NCI-H1048 (cell line): ENCODE measurements at places on chromosomes 3 and 15.

- no peak for DNase-seq
Measured at GRCh38 chr3:34268032-34268709, 469.7 kb downstream of the PDCD6IP start.

DNA sequence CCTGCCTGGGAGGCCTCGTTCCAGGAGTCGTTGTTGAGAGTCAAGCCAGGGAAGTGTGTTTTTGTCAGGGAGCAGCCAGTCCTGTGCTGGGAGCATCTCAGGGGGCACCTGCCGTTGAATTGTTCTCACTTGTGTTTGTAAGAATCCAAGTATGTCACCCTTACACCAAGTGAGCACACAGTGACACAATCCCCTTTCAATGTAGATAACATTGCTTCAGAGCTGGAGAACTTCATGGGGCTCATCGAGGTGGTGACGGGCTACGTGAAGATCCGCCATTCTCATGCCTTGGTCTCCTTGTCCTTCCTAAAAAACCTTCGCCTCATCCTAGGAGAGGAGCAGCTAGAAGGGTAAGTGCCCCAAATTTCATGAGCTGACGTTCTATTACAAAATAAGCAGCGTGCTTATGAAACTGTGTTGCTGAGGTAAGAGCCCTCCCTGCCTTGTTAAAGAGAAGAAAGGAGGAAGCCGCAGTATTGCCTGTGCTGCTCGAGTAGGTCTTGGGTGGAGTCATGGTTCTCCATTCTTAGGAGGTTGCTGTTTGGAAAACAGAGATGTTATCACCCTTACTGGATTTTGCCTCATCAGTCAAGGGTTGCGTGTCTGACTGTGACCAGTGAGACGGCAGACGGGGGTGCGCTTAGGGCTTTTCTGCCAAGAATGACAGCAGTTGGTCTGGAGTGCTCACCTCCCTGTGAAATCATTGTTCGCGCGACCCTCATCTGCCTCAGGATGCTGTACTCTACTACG is 108.1 kb downstream of the PGPEP1L start:
- DNase-seq = no peak

GRCh38 chr3:20673866-20674265 is 487.9 kb upstream of the SGO1 start:
- no peak for DNase-seq

DNA sequence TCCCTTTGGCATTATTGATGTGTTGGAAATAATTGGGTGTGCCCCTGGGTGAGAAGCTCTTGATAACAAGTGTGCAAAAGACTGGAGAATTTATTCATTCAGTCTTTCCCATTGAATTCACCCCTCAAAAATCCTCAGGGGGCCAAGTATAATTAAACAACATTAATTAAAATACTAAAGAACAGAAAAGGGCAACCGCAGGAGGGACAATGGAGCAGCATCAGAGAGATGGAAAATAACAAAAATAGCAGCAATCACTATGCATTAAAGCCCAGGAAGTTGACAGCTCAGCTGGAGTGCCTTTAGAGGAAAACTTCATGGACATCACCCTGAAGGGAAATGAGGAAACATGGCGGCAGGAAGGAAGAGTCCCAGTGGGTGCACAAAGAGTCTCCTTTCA is 227.6 kb downstream of the MINAR1 start:
- DNase-seq = no peak

GRCh38 chr3:14280326-14280725 is 101.7 kb downstream of the LSM3 start:
- DNase-seq = no peak

DNA sequence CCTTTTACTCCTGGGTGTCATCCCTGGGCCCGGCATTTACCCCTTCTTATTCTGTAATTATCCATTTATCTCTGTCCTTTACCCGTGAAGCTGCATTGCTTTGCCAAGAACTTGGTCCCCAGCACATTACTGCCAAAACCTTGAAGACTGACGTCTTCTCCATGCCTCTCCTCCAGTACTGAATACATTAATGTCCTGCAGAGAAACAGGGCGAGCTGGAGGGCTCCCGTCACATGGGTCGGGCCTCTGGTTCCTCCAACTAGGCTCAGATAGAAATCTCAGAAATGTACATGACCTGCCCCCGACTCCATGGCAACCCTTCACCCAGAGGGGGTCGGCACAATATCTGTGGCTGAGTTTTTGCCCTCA is 445 bp downstream of the EFCAB12 start:
- DNase-seq = no peak

GRCh38 chr3:150519026-150519425 is 27.3 kb downstream of the SERP1 start:
- no peak for DNase-seq

DNA sequence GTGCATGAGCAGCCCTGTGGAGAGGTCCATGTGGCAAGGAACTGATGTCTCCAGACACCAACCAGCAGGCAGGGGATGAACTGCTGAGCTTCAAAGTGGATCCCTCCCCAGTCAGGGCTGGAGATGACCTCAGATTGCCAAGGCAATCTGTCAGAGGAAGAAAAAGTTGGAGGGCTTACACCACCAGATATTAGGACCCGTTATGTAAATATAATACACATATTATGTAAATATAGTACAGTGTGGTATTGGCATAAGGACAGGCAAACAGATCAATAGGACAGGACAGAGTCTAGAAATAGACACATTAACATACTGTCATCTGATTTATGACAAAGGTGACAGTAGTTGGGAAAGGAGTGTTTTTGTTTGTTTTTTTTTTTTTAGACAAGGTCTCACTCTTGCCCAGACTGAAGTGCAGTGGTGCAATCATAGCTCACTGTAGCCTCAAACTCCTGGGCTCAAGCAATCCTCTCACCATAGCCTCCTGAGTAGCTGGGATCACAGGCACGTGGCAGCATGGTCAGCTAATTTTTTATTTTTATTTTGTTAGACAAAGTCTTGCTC is 18.0 kb upstream of the RAB7A start:
- DNase-seq = no peak

DNA sequence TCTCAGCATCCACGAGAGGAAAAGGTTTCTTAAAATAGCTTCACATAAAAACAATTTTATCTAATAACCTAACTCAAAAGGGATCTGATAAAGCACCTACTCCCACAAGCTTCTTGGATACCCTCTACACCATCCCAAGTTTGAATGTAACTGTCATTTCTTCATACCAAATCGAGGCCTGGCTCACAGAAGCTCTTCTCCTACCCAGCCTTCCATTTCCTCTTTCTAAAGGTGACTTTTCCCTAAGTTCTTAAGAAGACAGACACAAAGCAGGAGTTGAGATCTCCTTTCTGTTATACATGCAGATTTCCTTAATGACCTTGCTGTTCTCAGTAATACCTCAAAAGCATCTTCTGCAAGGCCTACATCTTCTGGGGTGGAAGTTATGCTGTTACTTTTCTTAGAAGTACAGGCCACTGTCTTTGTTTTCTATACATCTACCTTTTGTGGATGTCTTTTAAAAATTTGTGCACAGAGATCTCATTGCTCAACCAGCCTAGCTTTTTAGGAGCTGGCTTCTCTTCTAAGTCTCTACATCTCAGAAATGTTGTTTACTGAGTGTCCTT is 3.4 kb upstream of the LRRIQ4 start:
- DNase-seq = no peak

GRCh38 chr3:112786002-112786590 is 60.6 kb downstream of the CD200R1L start:
- DNase-seq = no peak

GRCh38 chr15:73756947-73757513 is 3.9 kb upstream of the INSYN1 start:
- DNase-seq = no peak

GRCh38 chr3:97880267-97880666 is 58.5 kb downstream of the CRYBG3 start:
- no peak for DNase-seq

- DNase-seq = no peak
Measured at GRCh38 chr3:116707531-116707930, 2.0 kb upstream of the TUSC7 start.

GRCh38 chr3:193910886-193911738 is 224.8 kb upstream of the HES1 start:
- no peak for DNase-seq

DNA sequence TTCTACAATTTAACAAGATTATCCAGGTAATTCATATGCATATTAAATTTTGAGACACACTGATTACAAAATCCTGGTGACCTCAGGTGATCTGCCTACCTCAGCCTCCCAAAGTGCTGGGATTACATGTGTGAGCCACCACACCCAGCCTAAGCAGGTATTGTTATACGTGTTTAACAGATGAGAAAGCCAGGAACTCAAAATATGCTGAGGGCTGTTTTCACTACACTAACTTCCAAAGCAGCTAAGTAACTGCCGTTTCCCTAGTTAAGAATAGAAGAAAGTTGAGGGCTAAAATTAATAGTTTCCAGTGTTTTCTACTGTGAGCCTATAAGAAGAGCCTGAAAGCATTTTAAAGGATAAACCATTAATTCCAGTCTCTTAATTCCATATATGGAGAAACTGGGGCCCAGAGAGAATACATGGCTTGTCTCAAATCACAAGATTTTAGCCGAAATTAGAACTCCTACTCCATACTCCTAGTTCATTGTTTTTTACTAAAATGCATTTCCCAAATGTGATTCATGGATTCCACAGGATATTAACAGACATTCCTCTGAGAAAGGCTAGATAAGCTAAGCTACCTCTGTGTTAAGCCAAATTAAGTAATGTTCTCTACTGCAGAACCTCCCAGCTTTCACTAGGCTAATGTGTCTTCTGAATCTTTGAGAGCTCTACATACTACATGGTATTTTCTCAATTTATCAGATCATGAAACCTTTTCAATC is 17.0 kb upstream of the AVEN start:
- no peak for DNase-seq

DNA sequence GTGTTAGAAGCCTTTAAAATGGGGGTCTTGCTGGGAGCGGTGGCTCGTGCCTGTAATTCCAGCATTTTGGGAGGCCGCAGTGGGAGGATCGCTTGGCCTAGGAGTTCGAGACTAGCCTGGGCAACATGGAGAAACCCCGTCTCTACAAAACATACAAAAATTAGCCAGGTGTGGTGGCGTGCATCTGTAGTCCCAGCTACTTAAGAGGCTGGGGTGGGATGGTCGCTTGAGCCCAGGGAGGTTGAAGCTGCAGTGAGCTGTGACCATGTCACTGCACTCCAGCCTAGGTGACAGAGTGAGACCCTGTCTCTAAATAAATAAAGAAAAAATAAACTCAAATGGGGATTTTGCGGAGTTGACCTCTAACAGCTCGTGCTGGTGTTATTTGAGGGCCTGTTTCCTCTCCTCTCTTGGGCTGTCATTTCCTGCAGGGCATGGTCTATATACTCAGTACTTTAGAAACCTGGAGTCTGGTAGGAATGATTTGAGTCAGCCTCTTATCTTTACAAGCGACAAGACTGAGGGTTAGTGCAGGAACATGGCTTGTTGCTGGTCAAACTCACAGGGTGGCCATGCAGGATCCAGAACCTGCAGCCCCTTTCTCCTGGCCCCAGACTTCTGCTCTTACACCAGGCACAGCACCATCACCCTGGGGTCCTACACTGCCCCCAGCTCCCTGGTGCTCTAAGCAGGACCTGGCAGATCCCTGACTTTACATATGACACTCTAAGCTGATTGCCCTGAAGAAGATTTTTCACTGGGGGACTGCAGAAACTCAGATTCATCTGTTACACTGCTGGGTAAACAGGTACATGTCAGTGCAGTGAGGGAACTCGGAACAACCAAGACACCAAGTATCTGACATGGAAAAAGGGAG is 15.1 kb downstream of the EHD4 start:
- DNase-seq = no peak

DNA sequence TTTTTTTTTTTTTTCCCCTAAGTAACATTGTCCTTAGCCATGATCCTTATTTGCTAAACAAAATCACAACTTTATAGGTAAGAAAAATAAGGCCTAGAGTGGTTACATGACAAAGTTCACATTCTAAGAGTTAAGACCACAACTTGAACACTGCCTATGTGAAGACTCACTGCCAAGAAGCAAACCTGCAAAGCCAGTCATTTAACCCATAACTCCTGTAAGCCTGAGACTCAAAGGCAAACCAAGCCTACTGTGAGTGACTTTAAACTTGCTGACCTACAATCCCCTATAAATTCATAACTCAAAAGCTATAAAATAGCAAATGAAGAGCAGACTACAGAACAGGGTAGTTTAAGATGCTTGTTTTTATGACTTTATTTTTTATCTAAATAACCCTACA is 12.9 kb upstream of the ANKRD28 start:
- DNase-seq = no peak

DNA sequence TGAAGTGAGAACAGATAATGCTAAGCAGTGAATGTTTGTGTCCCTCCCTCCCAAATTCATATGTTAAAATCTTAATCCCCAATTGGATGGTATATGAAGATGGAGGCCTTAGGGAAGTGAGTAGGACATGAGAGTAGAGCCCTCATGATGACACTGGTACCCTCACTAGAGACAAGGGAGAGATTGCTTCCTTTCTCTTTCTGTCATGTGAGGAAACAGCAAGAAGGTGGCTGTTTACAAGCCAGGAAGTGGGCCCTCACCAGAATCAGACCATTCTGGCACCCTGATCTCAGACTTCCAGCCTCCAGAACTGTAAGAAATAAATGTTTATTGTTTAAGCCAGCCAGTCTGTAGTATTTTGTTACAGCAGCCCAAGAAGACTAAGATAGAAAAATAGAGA is 209.5 kb downstream of the SATB1 start:
- DNase-seq = no peak

DNA sequence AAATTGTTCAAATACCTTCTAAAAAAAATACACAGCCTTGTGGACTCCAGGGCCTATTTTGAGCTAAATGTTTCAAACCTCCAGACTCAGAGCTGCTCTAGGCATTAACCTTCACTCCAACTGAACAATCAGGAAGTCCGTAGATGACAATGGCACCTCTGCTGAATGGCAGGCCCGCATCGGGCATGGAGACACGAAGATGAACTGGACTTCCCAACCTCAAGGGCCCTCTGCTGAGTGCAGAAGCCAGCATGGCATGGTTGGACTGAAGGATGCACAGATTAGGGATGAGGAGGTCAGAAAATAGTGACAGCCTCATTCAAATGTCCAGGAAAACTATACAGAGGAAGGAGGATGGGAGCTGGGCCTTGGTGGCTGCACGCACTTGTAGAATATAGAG is 2.2 kb downstream of the FAM174B start:
- DNase-seq = no peak

GRCh38 chr3:9168241-9168741 is 81.2 kb downstream of the SRGAP3 start:
- no peak for DNase-seq

GRCh38 chr3:133828576-133829309 is 23.1 kb downstream of the SRPRB start:
- no peak for DNase-seq
